Kidney (tissue), 22 donors: ENCODE measurements at places on chromosomes 5 and 9. TPM values are rescaled to one million over a fixed set of nuclear protein-coding genes. Genes with fewer than 3 reads are reported as not detected.

SLC6A3 gene
- 0.54 TPM for total RNA-seq

ELOVL7 gene
- 22.5 TPM for total RNA-seq

C9orf85 gene
- total RNA-seq = 8.1 TPM

WNK2 gene
- total RNA-seq = 4.8 TPM

PGM5 gene
- 53.1 TPM for total RNA-seq

PRUNE2 gene
- total RNA-seq = 65.1 TPM

WHRN gene
- 14.8 TPM for total RNA-seq

TMEM215 gene
- total RNA-seq = not detected

PCA3 gene
- total RNA-seq = not detected

ARID3C gene
- total RNA-seq = not detected

TSSK1B gene
- total RNA-seq = 0.13 TPM

PCBD2 gene
- 19.2 TPM for total RNA-seq

RGS7BP gene
- total RNA-seq = 10.7 TPM

IL4 gene
- not detected for total RNA-seq
